ENCODE measurements at places on chromosomes 2 and 18.
A peak's percentile ranks its signal among the peaks of the same experiment; 100 is the strongest.

DNA sequence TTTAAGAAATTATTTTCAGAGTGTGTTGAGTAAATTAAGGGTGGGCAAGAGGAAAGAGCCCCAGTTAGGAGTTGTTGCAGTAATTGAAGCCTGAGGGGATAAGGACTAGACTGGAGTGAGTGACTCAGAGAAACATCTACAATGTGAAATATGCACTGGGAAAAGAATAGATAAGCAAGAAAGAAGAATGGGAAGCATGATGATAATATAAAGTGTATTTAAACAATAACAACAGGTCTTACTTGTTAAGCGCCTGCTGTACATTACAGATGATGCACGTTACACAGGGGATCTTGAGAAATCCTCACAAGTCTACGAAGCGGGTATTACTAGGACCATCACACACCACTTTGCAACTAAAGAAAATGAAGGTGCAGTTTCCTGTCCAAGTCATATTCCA lies 73.6 kb upstream of the STK17B start:
- DNase-seq: no peak

- no peak for DNase-seq
Observed at GRCh38 chr2:10091182-10091888, 11.1 kb upstream of the CYS1 start.

DNA sequence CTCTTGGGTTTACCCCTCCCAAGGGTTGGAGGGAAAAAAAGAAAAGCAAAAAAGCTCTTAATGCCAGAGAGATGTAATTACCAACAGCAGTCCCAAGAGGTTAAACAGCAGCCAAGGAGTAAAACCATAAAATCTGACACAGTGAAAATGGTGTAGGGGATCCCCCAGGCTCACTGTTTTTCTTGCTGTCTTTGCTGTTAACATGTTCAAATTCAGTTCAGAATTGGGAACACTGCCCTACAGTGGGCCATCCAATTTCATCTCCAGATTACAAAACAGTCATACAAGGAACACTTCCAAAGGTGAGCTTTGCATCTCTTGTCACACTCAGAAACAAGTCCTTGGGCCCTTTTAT lies 54.5 kb downstream of the PLEKHM3 start:
- DNase-seq: no peak

DNA sequence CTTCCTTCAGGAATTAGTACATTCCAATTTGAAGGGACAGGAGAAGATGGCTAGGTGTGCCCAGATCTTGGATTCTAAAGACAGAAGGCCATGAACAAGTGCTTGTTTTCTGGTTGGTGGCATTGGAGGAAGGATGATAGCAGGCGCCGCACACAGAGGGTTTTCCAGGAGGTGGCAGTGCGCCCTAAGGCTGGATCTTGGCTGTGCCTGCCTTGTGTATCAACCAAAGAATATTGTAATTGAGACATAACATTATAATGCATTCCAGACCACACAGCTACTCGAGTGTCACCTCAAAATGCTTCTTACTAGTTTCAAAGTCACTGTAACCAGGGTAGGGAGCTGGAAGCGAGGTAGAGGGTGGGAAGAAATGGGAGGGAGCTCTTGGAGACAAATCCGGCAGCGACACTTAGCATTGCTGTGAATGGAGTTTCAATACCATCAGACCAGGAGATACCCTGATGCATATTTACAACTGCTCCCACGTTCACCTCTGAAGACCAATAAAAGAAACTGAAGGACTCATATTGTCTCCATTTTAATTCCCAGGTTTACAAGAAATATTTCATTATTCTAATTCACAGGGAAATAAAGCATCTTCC lies 42.5 kb downstream of the CPO start:
- DNase-seq: peak; percentile 31

DNA sequence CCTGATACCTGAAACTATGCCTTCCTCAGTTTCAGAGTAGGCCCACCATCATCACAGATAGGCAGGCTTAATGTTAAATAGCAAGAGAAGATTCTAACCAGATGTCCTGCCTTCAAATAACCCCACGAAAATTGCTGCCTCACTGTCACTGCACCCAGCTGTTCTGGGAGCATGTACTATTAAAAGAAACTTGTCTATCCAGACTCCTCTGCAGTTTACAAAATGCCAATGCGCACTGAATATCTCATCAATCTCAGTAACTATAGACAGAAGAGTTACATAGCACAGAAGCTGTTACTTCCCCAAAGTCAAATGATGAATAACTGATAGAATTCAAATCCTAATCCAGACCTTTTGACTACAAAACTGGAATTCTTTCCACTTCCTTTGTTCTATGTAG lies 43.9 kb downstream of the WDR75 start:
- no peak for DNase-seq

DNA sequence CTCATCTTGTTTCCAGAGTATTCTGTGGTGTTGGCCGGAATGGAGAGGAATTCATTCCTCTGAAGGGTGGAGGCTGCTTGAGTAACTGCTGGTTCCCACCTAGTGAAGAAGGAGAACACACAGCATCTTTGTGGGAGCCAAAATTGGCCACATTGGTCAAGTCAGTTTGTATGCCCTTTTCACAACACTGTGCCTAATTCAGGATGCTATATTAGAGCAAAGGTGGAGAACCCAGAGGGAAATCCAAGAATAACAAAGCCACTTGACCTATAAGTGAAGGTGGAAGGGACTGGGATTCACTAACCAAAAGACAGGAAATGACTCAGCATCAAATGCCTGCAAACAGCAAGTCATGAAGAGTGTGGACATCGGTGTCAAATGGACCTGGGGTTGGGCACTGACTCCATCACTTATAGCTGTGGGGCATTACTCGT lies 27.3 kb upstream of the MLPH start:
- DNase-seq: no peak

GRCh38 chr2:11352781-11353537 lies 8.5 kb upstream of the ROCK2 start:
- DNase-seq: no peak

DNA sequence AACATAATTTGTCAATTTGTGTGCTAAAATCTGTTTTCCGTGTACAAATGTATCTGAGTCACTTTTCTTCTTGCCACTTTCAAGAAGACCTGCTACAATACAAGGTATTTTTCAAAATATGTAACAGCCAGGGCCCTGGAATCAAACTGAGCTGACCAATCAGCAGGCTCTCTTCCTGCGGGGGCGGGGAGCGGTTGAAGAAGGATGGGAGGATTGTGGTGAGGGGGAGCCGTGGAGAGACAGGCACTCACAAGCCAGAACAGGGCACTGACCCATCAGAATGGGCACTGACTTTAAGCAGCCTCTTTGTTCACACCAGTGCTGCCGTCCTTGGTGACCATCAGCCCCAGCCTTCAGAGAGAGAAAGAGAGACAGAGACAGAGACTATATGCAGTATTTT lies 40.6 kb upstream of the CCNYL1 start:
- no peak for DNase-seq

DNA sequence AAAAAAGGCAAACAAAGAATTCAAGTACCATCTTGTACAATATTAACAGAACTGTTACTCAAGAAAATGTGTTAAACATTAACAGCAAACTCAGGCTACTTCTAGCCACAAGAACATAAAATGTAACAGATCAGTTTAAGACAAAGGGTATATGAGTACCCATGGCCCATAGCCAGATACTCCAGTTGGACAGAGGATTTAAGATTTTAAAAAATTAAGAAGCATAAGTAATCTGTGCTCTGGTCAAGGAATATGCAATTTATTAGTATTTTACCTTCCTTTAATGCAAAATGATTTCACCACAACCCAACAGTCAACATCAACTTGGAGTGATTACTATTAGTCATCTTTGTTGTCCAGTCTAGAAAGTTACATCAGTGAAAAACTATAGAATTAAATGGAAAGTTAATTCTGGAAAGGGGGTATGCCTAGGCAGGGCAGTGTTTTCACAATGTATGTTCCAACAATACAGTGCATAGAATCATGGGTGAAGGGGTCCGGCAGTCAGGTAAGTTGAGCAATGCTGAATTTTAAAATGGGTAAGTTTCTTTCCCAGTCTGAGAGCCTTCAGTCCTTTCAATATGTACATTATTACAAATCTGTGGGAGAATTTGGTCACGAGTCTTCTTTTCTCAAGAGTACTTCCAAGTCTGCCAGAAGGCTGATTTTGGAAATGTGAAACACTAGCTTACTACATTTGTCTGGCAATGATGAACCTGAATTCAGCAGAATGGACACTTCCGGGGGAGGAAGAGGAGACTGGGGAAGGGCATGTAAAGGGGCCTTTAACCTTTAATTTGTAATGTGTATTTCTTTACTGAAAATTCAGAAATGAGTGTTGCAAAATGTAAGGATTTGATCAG lies 34.5 kb downstream of the SFT2D3 start:
- DNase-seq: no peak

GRCh38 chr2:83915381-83915780 lies 543.7 kb downstream of the SUCLG1 start:
- DNase-seq: no peak

- no peak for DNase-seq
Observed at GRCh38 chr18:9804517-9805104, 81.2 kb upstream of the TXNDC2 start.

DNA sequence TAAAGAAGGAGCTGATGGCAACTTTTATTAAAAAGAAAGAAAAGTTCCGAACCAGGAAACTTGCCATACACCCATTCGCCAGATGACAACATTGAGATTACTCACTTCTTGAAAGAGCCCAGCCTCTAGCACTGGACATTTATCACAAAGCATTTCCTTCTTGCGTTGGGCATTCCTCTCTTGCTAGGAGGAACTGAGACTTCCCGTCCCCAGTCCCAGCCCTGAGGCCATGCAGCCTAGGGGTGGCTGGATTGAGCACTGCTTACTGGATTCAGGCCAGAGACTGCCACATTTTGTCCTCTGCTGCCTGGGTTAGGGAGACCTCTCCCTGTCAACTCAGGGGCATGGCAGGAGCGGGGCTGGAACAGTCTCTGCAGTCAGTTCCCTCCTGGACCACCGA lies 80.1 kb downstream of the SDC1 start:
- DNase-seq: no peak

GRCh38 chr2:152588998-152589397 lies 128.3 kb downstream of the PRPF40A start:
- DNase-seq: no peak

DNA sequence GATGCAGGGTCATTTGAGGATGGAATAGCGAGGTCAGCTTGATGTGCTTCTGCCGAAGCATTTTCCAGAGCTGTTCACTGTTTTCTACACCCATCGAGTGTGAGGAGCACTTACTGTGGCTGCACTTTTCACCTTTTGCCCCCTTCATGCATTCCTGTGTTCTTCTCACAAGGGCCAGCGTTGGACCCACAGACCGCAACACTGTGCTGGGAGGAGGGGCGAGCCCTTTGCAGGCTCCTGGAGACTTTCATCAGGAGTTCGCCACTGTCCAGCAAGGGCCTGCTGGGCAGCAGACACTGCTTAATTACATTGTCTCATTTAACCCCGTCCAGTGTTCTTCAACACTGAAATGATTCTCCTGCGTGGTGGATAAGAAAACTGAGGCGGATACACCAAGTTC lies 29.9 kb downstream of the CYP26B1 start:
- DNase-seq: no peak

DNA sequence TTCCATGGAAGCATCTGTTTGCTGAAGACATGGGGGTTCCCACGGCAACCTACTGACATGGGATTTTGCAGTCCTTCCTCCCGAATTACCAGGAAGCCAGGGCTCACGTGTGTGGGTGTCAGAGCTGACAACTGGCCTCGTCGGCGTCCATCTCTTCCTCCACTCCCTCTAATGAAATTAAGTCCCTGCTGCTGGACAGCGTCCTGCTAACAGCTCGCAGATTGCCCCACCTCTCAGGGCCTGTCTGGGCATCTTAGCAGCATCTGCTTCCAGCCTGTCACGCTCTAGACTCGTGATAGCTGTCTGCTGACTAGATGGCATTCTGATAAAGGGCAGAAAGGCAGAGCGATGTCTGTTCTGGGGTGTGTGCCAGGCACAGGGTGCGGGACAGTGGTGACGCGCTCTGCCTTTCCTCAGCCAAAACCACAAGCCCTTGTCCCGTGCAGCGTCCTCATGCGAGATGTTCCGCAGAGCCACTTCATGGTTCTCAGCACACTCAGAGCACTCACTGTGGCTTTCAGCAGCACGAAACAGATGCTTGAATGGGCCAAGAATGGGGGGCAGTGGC lies 161.1 kb downstream of the ARL4C start:
- no peak for DNase-seq

DNA sequence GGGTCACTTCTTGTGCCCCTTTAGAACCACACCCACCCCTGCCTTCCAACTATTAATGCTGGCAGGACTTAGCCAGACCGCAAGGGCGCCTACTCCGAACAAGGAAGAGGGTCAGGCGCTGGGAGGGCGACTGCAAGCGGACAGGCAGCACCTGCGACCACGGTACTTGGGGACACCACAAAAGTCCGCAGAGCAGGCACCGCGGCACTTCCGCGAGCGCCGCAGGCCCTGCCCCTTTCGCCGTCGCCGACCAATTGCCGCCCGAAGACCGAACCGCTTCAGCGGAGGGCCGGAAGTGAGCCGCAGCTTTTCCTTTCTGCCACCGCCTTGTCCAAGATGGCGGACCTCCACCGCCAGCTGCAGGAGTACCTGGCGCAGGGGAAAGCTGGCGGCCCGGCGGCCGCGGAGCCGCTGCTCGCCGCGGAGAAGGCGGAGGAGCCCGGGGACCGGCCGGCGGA lies at the start of gene SFT2D3:
Gene SFT2D3 (plus strand): TSS at position 305 of the 458 bp plus-strand sequence. CDS start 32 bp downstream, at position 337.
- DNase-seq: peak; percentile 58

GRCh38 chr18:39326772-39327171 lies 1761.2 kb upstream of the CELF4 start:
- DNase-seq: no peak

- no peak for DNase-seq
Observed at GRCh38 chr18:67995769-67996168, 479.2 kb upstream of the DSEL start.

- DNase-seq: no peak
Observed at GRCh38 chr18:4198956-4199355, 256.2 kb downstream of the DLGAP1 start.

DNA sequence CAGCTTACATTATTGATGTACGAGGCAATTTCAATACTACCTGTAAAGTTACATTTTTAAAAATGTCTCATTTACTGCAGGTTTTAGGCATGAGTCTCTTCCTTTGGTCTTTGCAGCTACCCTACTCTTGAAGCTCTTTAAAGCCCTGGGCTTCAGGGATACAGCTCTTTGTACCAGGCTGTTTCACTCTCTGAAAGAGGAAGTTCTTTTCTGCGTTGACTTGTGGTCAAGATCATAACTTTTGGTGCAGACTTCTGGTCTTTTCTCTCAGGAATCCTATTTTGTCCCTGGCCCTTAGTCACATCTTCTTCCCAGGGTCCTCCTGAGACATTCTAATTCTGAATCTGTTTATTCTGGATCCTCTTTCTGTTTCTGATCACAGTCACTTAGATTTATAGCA lies 16.6 kb upstream of the HRH4 start:
- no peak for DNase-seq

- DNase-seq: no peak
Observed at GRCh38 chr2:31002537-31003150, 135.6 kb downstream of the GALNT14 start.

- DNase-seq: no peak
Observed at GRCh38 chr2:190831941-190832340, 48.7 kb upstream of the GLS start.

DNA sequence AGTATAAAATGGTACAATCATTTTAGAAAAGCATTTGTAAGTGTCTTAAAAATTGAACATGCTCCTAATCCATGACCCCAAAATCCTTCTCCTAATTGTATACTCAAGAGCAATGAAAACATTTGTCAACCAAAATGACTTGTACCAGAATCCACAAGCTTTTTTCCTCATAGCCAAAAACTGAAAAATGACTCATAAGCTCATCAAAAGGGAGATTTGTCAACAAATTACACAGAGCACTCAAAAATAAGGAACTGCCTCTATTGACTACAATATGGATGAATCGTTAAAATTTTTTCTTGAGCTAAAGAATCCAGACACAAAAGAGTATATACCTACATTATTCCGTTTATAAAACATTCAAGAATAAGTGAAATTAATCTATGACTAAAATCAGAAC lies 544.8 kb downstream of the ARHGAP15 start:
- no peak for DNase-seq

All from GOT3 (cell line).